ENCODE measurements at places on chromosomes 6 and 20.
A peak's percentile ranks its signal among the peaks of the same experiment; 100 is the strongest.

DNA sequence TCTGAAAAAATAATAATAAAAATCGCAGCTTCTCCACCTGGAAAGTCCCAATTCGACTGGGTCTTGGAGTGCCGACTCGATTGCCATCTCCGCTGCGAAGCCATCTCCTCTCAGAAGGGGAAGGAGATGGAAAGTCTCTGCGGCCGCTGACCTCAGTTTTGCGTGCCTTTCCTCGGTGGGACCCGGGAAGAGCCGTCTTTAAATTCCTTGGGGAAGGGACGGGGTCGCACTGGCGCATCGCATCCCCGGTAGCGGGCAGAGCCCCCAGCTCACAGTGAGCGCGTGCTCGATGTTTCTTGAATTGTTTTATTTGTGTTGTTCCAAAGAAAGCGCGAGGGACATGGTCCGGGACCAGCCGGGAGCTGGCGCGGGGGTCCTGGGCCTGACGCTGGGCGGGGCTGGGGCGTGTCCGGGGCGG lies 270 bp upstream of the TIAM2 start:
- DNase-seq, result no peak

DNA sequence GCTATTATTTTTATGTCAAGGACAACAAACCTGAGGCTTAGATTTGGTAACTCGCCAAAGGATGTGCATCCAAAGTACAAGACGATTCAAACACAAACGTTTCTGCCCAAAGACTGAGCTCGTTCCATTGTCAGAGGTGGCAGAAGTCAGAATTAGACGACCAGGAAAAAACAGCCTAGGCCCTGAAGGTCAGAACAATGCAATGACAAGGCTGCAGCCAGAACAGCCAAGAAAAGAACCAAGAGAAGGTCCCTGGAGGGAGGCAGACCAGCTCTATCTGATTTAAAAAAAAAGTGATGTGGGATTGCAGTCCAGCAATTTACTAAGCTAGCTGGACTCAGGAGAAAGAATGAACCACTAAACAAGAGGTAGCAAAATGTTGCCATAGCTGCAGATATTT lies 54.2 kb downstream of the NCOA7 start:
- DNase-seq, result no peak

GRCh38 chr20:47360297-47361056 lies 4.0 kb upstream of the ZMYND8 start:
- peak; percentile 90 for DNase-seq

DNA sequence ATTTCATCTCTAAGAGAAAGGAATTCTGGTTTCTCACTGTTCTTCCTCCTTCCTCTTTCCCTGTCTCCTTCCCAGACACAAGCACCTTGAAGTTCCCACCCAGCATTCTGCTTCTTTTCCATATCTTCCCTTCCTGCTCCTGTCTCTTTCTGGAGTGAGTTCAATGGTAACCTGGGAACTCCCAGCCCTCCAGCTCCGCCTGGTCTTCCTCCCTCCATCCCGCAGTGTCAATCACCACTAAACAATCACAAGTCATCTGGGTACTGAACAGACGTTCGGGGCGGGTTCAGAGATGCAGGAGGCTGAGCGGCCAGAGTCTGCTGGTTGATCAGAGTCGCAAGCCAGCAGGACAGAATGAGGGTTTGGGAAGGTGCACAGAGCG lies 7.7 kb downstream of the TTBK1 start:
- DNase-seq, result peak; percentile 16

DNA sequence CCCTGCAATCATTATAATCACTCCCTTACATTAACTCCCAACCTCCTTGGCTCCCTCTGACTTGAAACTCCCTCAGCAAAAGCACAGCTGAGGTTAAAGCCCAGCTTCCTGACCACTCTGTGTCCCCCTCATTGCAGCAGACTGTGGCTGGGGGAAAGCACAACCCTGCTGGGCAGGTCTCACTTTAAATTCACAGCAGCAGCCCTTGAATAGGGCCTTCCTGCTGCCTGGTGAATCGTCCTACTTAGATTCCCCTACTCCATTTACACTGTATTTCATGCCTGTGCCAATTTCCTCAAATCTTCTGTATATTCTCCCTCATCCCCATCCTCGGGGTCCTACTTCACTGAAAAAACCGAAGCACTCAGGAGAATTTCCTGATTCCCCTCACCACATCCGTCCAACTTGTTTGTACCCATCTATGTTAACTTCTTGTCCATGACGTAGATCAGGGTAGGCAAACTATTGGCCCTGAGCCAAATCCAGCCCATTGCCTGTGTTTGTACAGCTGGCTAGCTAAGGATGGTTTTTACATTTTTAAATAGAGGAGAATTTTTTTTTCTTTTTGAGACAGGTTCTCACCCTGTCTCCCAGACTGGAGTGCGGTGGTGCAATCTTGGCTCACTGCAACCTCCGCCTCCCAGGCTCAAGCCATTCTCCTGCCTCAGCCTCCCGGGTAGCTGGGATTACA lies 31.5 kb upstream of the GCM1 start:
- peak; percentile 25 for DNase-seq

DNA sequence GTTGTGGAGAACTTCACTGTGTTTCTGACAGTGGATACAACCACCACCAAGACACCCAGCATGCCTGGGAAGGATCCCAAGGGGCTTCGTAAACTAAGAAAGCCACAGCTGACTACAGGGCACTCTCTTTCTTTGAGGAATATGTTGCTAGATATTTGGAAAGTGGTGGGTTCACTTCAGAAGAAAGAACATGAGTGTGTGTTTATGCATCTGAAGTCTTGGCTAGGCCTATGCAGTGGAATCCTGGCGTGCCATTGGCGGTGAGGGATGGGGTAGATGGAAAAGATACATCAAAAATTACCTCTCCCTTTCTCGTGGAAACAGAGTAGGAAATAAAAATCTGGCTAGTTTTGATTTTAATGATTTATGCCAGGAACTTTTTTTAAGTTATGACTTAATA lies 187.7 kb downstream of the PDE7B start:
- DNase-seq, result no peak

GRCh38 chr6:33299237-33299944 lies 649 bp upstream of the RGL2 start:
- DNase-seq, result peak; percentile 86

- no peak for DNase-seq
Measured at GRCh38 chr6:305371-306206, 13.3 kb downstream of the DUSP22 start.

- no peak for DNase-seq
Measured at GRCh38 chr6:94289131-94289530, 869.8 kb upstream of the EPHA7 start.

- no peak for DNase-seq
Measured at GRCh38 chr6:157471077-157471686, 90.2 kb downstream of the ZDHHC14 start.

- DNase-seq, result no peak
Measured at GRCh38 chr6:109172101-109172746, 76.9 kb downstream of the CEP57L1 start.

DNA sequence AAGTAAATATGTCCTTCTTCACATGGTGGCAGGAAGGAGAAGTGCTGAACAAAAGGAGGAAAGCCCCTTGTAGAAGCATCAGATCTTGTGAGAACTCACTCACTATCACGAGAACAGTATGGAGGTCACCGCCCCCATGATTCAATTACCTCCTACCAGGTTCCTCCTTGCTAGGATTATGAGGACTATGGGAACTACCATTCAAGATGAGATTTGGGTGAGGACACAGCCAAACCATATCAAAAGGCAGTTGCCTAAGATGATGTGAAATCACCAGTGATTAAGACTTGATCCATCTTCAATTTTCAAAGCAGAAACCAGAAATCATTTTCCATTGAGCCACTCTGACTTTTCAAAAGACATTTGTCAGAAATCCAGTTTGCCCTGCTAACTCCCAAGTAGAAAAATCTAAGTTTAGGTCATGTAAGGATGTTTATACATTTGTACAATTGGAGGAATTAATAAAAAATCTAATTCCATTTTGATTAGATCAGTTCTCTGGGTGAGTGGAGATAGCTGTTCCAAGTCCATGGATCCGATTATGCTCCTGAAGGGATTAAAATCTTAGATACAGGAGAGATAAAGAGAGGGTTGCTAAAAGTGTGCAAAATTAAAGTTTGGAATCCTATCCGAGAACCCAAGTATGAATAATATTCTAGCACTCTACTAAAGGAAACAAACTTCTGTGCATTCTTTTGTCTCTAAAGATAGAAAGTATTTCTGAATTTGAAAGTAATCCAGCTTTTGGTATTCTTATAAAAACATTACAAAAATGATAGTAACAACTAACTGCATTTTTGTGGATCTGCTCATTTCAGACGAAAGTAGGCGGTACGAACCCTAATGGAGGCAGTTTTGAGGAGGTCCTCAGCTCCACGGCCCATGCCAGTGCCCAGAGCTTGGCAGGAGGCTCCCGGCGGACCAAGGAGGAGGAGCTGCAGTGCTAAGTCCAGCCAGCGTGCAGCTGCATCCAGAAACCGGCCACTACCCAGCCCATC lies 39.5 kb downstream of the HDDC2 start:
- DNase-seq, result no peak

- DNase-seq, result no peak
Measured at GRCh38 chr20:11111191-11111590, 437.4 kb upstream of the JAG1 start.

DNA sequence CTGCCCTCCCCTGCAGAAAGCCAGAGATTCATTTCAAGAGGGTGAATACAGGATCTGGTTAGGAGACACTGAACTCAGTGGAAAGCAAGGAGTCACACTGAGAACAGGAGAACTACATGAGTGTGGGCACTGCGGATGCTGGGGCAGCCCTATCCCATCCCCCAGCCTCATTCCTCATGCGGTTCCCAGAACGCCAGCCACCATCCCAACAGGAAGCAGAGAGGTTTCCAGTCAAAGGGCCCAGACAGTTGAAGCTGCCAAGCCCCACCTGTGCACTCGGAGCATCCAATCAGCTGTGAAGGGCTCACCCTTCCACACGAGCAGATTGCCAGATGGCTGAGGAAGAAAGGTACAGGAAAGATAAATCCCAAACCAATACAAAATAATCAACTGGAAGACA lies 50.7 kb upstream of the PRND start:
- no peak for DNase-seq

- no peak for DNase-seq
Measured at GRCh38 chr20:64138276-64138815, 25.9 kb upstream of the MYT1 start.

DNA sequence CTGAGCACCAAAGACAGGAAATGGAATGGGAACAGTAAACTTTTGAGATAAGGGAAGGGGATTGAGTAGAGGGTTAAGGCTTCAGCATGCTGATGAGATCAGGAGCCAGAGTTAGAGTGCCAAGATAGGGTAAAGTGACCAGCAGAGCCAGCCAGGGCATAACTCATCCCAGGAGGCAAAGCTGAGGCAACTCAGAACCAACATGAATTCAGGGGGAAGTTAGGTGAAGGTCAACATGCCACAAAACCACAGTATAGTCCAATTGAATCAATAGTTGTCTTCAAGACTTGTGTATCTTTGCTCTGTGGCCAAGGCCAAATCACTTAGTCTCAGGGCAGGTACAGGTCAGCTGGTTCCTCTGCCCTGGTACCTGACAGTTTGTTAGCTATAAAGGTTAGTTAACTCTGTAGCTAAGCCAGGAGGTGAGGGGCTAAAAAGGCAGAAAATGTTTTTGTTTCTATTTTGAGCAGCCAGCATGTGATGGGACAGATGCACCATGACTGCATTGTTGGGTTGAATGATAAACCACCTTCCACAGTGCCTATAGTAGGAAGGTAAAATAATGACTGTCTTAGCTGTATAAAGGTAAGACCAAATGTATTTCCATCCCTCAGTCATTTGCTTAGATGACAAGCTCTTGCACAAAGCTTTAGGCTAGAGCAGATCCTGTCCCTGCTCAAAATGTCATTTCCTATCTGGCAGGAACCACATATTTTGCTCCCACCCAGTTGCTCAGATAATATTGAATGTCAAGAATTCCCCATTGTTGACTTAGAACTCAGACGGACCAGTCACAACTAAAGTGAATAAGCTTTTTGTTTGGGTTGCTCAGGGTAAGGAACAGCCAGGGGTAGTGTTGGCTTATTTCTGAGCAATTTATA lies 15.8 kb downstream of the RNF8 start:
- DNase-seq, result no peak

DNA sequence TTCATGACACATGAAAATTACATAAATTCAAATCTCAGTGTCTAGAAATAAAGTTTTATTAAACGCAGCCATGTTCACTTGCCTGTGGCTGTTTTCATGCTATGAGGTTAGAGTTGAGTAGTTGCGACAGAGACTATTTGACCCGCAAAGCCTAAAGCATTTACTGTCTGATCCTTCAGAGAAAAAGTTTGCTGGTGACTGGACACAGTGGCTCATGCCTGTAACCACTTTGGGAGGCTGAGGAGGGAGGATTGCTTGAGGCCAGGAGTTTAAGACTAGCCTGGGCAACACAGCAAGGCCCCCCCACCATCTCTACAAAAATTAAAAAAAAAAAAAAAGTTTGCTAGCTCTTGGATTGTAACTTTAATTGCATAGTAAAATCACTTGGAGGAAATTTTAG lies 9.2 kb downstream of the SMIM28 start:
- no peak for DNase-seq

DNA sequence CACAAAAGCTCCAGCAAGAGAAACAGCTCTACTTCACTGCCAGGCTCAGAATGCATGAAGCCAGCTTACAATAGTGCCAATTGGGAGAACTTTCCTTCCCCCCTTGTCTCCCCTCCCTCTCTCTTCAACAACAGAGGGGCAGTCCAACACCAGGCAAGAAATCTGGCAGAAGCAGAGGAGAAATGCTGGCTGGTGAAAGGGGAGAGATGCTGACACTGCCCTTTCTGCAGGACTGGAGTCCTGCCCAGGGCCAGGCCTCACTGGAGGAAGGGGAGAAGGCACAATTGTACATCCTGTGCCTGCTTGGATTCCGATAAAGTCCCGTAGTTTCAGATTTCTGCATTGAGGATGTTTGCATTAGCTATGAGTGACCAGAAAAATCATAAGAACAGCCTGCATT lies 148.6 kb downstream of the LRRC1 start:
- peak; percentile 76 for DNase-seq

GRCh38 chr20:10761232-10761631 lies 87.4 kb upstream of the JAG1 start:
- peak; percentile 79 for DNase-seq

DNA sequence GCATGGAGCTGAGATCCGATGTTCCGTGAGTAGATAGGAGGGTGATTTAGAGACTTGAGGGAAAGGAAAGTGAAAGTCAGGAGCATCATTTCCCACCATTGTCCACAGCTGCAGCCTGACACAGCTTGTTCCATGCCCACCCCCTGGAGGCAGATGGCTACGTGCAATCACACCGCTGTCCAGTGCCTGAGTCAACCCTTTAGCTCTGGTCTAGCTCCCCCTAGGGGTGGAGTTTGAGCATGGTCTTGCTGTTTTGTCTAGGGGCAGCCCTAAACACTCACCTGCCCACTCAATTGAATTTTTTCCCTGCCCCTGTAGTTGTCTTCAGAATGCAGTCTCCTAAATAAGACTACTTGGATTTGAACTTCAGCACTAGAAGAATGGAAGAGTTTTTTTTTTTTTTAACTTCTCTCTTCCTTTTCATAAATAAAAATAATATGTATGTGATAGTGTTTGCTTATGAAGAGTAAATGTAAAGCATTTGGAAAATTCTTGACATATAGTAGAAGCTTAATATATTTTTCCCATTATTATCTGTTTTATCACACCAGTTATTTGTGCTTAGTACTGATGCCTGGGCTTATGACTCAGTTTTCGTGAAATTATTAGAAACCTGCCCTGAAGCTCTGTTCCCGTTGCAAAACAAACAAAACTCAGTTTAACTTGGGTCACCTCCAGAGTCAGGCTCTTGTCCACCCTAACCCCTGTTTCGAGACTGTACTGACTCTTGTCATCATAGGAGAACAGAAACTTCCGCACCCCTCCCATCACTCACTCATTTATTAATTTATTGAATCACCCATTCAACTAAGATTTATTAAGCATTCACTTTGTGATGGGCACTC lies 814.8 kb downstream of the MAFB start:
- peak; percentile 42 for DNase-seq

All from NCI-H446 treated with DMSO at 0.1 percent for 48 hours (cell line).